ENCODE measurements at places on chromosomes 4 and X. TPM values are rescaled to one million over a fixed set of nuclear protein-coding genes. Genes with fewer than 3 reads are reported as not detected.

GRCh38 chrX:101062176-101062575 is 10.3 kb upstream of the TRMT2B start:
- no peak for DNase-seq

DNA sequence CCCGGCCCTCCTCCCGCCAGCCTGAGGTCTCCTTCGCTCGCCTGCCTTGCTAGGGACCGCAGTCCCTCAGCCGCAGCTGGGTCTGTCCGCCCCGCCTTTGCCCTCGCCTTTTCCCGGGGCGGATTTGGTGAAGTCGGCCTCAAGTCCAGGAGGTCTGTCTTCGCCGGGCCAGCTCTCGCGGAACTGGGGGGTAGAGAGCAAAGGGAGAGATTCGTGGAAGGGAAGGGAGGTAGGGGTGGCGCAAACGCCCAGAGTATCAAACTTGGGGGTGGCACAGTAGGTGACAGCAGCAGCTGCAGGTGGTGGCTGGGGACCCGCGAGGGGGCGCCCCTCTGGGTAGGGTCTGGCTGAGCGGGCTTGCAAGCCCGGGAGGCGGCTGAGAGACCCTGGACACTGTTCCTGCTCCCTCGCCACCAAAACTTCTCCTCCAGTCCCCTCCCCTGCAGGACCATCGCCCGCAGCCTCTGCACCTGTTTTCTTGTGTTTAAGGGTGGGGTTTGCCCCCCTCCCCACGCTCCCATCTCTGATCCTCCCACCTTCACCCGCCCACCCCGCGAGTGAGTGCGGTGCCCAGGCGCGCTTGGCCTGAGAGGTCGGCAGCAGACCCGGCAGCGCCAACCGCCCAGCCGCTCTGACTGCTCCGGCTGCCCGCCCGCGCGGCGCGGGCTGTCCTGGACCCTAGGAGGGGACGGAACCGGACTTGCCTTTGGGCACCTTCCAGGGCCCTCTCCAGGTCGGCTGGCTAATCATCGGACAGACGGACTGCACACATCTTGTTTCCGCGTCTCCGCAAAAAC is at the start of gene NPY2R:
Gene NPY2R (plus strand): TSS at position 379 of the 797 bp plus-strand sequence. CDS start 5,304 bp downstream, outside the sequence.
- DNase-seq = no peak

DNA sequence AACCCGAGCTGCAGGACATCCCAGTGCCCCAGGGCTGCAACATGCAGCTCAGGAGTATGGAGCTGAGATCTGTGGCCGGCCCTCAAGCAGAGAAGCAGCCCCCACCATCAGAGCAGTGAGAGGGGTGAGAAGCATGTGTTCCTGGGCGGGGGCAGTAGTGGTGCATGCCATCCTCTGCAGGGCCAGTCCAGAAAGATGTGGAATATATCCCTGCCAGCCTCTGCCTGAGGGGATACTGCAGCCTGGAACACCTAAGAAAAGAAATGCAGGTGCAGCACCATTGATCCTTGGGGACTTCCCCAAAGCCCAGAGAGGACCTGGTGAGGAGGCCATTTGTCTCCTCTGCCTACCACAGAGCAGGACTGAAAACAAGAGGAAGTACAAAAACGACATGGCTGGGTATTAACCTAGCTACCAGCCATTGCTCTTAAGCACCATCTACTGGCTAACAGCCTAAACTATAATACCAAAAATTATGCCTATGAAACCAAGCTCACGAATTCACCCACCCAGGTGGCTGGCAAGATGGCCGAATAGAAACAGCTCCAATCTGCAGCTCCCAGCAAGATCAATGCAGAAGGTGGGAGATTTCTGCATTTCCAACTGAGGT is 158.8 kb downstream of the ADGRA3 start:
- no peak for DNase-seq

DNA sequence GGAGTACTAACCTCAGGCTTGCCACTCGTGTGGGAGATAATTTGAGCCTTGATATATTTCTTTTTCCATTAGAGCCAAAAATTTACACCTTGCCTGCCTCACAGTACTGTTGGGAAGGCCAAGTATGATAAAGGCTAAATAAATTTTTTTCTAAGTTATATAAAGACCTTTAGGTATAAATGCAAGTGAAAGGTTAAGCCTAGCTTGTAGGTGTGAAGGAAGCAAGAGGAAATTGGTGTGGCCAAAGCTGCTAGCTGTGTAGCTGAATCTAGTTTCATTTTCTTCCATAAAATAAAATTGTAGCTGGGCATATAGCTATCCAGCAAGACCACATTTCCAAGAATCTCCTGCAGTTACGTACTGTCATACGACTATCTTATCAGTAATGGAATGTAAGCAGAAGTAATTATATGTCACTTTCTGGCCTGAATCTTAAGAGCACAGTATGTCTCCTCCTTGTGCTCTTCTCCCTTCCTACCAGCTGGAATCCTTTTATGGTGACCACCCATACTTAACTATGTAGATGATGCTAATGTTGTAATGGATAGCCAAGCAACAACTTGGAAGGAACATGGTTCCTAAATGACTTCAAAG is 14.3 kb upstream of the GABRE start:
- no peak for DNase-seq

The GYG2 gene
- 18.0 TPM for total RNA-seq

The SMR3B gene
- not detected for total RNA-seq

The CCDC149 gene
- total RNA-seq = 14.7 TPM

The ETDA gene
- total RNA-seq = not detected

Data from tibial nerve (tissue), 4 donors.